NCI-H748 treated with DMSO at 0.1 percent for 48 hours (cell line): ENCODE measurements at places on chromosomes 2 and 18.

- peak; percentile 19 for DNase-seq
These were observed 56.8 kb downstream of the BIN1 start for GRCh38 chr2:127049927-127050802.

DNA sequence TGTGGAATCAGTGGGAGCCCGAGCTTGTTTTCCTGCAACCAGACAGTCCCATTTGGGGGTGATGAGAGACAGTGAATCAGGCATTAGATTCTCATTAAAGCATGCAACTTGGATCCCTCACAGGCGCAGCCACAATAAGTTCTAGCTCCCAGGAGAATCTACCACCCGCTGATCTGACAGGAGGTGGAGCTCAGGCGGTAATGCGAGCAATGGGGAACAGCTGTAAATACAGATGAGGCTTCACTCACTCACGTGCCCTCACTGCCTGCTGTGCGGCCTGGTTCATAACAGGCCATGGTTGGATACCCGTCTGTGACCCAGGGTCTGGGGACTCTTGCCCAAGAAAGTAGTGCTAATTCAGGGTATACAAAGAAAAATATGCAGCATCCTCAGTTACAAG is 144.8 kb upstream of the RGPD4 start:
- DNase-seq = no peak

- DNase-seq = no peak
These were observed 45.3 kb downstream of the COMMD1 start for GRCh38 chr2:61950571-61951315.

GRCh38 chr2:236393101-236393500 is 128.9 kb upstream of the ASB18 start:
- DNase-seq = no peak

DNA sequence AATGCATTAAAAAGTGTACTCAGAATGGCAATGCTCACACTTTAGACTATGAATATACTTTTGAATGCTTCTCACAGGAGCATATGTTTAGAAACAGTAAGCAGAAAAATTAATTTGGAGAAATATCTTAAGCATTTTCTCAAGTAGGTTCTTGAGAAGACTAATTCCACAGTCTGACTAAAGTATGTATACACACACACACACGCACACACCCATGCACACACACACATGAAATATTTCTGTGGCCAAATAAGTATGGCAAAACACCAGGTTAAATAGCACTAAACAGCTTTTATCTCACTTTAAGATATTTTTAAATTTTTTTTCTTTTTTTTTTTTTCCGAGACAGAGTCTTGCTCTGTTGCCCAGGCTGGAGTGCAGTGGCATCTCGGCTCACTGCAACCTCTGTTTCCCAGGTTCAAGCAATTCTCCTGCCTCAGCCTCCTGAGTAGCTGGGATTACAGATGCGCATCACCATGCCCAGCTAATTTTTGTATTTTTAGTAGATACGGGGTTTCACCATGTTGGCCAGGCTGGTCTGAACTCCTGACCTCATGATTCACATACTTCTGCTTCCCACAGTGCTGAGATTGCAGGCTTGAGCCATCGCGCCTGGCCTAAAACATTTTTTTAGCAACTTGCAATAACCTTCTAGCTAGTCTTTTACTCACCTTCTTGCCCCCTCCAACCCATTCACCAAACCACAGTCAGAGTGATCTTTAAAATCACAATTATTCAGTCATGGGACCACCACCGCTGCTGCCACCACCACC is 67.5 kb upstream of the SCG2 start:
- no peak for DNase-seq

GRCh38 chr2:19073522-19073921 is 284.9 kb downstream of the OSR1 start:
- no peak for DNase-seq

DNA sequence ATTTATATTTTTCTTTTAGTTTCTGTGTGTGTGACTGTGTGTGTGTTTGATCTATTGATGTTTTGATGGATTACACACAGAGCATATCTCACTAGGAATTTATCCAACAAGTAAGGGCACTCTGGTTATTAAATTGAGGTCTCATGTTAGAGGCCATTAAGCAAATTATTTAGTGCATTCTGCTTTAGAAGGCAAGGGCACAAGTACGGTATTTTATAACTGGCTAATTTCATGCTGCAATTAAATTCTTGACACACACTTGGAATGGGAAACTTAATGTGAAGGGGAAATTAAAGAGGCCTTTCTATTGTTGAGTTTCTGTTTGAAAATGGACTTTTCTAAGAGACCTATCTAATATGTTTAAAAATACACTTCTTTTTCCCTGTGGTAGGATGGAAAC is 25.8 kb downstream of the NYAP2 start:
- no peak for DNase-seq

GRCh38 chr2:147468349-147468748 is 376.5 kb upstream of the ACVR2A start:
- peak; percentile 26 for DNase-seq

DNA sequence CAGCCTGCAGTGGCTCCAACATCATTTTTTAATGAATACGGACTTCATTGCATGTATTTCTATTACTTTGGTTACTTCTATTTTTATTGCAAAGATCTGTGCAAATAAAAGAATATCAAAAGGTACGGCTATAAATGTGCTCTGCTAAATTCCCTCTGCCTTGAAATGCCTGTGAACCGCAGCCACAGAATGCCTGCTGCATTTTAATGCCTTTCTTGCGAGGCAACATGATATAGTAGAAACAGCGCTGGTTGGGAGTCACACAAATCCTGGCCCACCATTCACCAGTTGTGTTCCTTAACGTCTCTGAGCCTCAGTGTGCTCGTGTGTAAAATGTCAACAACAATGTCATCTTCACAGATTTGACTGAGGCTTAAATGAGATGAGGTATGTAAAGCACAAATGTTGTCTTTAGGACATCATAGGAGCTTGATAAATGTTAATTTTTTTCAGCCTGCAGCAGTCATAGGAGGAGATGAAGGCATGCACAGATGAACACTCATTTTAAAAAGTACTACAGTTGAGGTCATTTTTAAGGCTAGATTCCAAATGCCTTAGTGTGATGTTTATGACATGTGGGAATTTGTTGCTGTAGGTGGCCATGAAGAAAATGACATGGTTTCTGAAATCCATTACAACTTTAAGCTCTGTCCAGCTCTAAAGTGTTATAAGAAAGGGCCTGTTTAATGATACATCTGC is 187.6 kb upstream of the NRP2 start:
- no peak for DNase-seq

DNA sequence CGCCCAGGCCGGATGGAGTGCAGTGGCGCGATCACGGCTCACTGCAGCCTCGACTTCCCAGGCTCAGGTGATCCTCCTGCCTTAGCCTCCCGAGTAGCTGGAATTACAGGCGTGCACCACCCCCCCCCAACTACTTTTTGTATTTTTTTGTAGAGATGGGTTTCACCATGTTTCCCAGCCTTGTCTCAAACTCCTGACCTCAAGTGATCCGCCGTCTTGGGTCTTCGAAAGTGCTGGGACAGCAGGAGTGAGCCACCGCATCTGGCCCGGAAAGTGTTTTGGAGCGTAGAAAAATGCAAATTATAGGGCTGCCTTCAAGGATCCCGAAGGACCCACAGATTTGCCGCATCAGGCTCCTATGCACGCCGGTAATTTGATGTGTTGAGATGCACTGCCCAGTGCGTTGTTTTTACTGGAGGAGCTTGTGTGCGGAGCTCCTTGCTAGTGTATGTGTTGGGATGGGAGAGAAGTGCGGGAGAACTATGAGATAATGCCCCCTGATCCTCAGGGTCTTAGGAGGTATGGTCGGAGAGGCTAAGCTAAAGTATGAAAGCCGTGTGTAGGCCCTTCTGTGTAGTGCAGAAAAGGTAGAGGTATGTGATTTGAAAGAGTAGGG is 1.2 kb upstream of the CLASP1 start:
- DNase-seq = no peak

DNA sequence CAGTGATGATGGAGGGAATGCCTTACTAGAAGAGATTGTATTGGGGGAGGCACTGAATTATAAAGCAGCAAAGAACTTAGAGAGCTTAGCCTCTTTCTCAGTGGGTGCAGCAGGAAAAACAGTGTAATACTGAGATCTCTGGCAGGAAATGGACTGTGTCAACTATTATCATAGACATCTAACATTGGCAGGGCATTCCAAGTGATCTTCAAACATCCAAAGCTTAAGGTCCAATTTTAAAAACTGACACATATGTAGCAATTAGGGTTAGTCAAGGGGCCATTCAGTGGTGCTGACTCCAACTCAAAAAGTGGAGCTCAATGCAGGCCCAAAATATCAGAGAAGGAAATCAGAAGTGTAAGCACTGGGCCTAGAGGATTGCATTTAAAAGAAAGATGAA is 106.6 kb upstream of the DDX18 start:
- DNase-seq = no peak

- no peak for DNase-seq
These were observed 596.9 kb downstream of the NYAP2 start for GRCh38 chr2:225996462-225996828.

- DNase-seq = no peak
These were observed 47.4 kb upstream of the CAB39 start for GRCh38 chr2:230665263-230665691.

DNA sequence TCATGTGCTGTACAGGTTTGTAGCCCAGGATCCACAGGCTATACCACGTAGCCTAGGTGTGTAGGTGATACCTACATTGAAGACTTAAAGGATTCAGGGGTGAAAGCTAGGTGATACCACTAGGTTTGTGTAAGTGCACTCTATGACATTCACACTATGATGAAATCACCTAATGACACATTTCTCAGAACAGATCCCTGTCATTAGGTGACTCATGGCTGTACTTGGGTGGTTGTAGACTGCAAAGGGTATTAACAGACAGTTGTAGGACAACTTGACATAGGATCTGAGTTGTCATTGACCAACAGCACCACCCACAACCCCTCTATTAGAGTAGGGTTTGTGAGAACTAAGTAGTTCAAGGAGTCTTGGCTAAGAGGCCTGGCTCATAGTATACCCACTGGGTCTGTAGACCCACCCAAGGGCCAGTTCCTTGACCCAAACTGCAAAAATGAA is 27.7 kb upstream of the SMCHD1 start:
- DNase-seq = no peak

DNA sequence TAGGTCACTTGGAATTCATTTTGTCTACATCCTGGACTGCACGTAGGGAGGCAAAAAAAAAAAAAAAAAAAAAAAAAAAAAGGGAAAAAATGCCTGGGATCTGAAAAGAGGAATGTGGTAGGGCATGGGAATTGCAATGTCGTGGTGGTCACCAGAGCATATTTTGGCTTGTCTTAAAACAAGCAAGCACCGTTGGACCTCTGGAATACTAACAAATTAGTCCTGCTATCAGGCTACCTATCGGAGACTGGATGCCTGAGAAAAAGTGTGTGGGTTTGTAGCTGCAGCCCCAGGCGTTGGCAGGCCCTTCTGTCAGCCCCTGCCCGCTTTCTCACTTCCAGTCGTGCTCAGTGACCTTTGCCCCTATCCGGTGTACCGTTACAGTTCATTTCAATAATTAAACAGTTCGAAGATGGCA is 588.5 kb upstream of the ZEB2 start:
- no peak for DNase-seq
